Mucosa of descending colon (tissue), 3 donors: ENCODE measurements at places on chromosomes 4 and X. TPM values are rescaled to one million over a fixed set of nuclear protein-coding genes. Genes with fewer than 3 reads are reported as not detected.

Gene TBX22
- not detected for total RNA-seq

DNA sequence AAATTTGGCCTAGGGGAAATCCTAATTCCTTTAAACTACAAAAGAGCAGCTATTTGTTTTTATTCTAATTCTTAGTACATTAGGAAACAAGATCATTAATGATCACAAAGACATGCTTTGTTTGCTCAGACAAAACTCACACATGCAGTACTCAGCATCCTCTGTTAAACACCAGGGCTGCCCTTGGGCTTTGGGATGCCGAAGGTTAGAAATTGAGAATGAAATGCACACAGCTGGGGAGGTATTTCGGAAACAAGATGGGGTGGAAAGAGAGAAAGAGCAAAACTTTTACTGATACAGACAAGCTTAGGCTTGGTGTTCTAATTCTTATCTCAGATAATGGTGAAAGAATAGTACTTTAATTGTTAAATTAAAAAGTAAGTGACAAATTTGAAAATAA, 222.6 kb downstream of the DCTD start:
- no peak for DNase-seq

DNA sequence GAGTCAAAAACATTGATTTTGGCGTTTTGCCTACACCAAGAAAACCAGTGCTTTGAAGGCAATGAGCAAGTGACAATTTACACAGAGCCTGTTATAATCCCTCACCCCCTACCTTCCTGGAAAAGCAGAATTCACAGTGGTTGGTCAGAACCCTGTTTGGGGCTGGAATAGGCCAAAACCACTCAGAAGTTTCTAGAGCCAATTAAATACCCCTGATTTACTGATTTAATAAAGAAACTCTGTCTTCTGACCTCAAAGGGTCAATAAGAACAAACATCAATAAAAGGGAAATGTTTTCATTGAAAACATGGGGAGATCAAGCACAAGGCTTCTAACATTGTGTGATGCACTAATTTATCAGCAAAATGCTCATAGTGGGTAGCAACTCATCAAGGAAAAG, 116.3 kb downstream of the UNC5C start:
- DNase-seq = no peak

DNA sequence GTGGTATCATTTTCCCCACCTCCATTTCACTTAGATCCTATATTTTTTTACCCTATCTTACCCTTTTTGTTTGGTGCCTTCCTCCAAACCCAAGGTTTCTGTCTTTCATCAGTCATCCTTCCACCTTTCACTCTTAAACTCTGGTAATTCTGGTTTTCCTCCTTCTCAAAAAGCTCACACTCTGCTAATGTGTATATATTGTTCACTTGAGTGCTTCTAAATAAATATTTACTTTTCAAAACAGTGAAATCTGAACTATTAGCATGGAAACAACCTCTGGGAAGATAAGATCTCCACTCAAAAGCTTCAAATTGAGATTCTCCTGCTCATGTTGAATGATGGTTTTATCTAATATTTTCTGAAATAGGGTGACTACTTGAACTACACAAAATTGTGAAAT, 21.5 kb downstream of the XIAP start:
- no peak for DNase-seq

- DNase-seq = no peak
Observed at GRCh38 chr4:132691668-132692067, 457.4 kb upstream of the PCDH10 start.

- DNase-seq = no peak
Observed at GRCh38 chrX:55142206-55142918, 53.5 kb downstream of the PAGE2 start.

Gene HSFX2
- 1.1 TPM for total RNA-seq

Gene NAP1L2
- total RNA-seq = 5.9 TPM

DNA sequence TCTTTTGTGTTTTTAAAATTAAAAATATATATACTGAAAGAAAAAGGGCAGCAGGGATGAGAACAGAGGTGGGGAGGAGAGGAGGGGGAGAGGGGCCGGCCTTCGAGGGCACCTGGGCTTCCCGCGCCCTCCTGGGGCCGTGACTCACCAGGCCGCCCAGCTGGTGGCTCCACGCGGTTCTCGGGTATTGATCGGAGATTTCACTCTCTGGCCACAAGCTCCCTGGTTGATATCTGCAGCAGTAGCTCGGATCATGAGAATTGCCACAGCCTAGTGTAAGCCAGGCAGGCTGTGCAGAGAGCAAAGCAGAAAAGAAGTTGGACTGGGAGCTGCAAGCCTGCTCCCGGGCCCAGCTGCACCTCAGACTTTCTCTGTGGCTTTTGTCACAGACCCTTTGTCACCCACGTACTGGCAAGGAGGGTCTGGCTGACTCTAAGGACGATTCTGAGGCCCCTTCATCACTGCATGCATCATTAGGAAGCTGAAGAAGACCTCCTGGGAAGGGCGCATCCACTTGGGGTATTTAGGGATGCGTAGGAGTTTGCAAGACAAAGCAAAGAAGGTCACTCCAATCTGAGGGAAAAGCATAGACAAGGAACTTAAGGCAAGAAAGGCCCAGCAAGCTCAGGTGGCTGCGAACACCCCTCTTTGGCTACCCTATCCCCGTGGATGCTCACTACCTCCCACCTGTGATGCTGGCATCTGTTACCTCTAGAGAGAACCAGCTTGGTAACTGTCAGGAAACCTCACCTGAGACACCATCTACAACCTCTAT, 71.7 kb downstream of the CPZ start:
- no peak for DNase-seq
